ENCODE measurements at places on chromosomes 2 and 18. TPM values are rescaled to one million over a fixed set of nuclear protein-coding genes. Genes with fewer than 3 reads are reported as not detected.

The FOXI3 gene
- not detected for total RNA-seq

The REG1B gene
- total RNA-seq, result not detected

The CAPN14 gene
- total RNA-seq, result 0.35 TPM

The ZNF2 gene
- total RNA-seq, result 4.3 TPM

The PLB1 gene
- 3.0 TPM for total RNA-seq

The AKAIN1 gene
- total RNA-seq, result not detected

The NXPH2 gene
- not detected for total RNA-seq

The GPR39 gene
- total RNA-seq, result not detected

The TNFAIP6 gene
- 2.9 TPM for total RNA-seq

The LDLRAD4 gene
- total RNA-seq, result 29.6 TPM

GRCh38 chr2:240528406-240529040 is 29.3 kb downstream of the ANKMY1 start:
- no peak for DNase-seq

DNA sequence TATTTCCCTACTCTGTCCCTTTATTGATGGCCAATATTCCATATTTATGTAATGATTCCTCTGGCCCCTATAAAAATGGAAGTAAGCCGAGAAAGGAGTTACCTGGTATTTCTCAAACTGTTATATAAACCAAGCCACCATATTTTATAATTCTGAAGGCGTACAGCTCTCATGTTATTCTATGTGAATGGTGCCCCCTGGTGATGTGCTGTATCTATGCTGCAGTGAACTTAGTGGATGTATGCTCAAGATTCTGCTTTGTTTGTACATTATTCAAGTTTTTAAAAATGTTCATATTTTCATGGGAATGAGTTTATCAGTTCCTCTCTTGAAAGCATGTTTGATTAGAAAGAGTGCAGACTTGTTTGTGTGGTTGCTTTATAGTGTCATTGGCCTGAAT is 194.5 kb upstream of the LRRTM1 start:
- DNase-seq, result no peak

- DNase-seq, result peak; percentile 63
Observed at GRCh38 chr2:127622561-127623387, 23.2 kb upstream of the GPR17 start.

- DNase-seq, result no peak
Observed at GRCh38 chr2:29990129-29990528, 68.7 kb upstream of the ALK start.

- no peak for DNase-seq
Observed at GRCh38 chr2:234993541-234993981, 41.7 kb downstream of the SH3BP4 start.

DNA sequence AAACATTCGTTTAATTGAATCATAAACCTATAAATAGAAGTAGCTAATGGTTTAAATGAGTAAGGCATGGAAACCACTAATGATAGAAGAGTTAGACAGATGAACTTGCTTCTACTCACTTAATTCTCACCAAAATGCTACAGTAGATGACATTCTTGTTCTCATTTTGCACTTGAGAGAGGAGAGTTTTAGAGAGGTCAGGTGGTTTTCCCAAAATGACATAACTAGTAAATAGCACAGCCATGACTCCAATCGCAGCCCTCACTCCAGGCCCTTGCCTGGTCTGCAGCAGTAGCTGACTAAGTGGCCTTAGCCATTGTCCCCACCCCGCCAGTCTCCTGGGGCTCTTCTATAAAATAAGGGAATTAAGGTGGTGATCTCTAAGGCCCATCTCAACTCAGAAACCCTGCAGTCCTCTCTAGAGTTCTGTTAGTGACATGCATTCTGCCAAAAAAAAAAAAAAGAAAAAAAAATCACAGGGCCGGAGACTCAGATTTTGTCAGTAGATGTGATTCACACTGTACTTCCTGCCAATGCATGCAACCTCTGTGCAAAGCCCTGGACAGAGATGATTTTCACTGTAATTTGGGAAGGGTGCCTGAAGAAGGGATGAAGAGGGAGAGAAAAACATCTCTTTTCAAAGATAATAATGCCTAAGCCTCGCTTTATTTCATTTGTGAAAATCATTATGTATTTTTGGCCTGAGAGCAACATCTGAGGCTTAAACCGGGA is 221.8 kb downstream of the ANAPC1 start:
- no peak for DNase-seq

DNA sequence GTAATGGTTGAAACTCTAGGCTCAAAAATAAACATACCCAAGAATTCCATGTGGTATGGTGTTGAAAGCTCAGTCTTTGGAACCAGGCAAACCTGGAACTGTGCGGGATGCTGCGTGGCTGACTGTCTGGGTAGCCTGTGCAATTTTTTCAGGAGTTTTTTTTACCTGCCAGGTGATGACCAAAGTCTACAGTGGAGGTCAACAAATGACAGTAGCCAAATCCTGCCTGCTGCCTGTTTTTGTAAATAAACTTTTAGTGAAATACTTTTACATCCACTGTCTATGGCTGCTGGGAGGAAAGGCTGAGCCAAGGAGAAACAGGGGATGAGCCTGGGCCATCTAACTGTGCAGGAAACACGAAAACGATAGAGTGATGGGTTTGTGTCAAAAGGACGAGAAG is 240.6 kb downstream of the PIEZO2 start:
- DNase-seq, result no peak

DNA sequence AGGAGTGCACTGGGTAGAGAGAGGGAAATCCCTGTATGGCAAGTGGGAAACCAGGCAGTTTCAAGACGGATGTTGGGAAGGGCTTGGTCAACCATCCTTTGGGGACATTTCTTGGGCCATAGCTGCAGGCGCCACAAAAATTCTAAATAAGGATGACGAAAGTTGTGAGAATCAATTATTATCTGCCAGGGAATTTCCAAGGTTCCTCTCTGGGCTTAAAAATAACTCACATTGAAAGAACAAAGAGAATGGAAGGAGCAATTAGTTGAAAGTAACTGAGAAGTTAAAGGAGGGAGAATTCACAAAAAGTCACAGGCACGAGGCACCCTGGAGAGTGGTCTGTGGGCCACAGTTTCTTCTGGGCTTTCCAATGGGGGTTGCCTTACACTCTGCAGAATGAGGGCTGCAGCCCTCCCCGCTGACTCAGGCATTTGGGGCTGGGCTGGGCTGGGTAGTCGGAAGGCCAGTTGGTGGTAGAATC is 195.7 kb downstream of the SMAD7 start:
- DNase-seq, result no peak

DNA sequence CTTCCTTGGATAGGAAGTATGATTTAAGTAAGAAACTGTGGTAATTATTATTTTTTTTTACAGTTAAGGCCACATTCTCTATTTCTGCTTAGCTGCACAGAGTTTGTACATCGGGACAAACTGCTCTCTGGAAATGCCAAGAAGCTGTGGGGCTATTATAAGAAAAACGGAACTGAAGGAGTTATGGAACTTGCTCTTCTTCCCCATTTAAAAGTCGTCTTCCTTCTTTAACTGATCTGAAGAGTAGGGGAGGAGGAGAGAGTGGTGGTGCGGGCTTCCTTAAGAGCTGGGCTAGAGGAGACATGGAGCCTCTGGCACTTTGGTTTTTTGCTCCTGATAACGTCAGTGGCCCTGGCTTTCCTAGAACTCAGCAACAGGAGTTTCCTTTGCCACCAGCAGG is 54.4 kb downstream of the RAB31 start:
- DNase-seq, result no peak

DNA sequence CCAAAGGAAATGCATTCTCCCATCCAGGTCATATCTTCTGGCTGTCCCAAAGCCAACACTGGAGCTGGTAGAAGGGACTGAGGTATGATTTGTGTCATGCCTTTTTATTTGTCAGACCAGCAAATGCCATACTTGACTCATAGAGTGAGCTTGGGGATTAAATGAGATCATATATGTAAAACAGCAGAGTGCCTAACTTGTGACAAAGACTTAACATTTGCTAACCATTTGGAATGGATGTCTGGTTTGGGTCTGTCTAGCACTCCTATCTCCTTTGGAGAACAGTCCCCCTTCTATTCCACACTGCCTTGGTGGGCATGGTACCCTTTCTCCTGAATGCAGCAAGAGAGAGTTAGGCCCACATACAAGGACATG is 128.5 kb upstream of the LGALSL start:
- no peak for DNase-seq

- DNase-seq, result no peak
Observed at GRCh38 chr2:44120428-44120827, 48.2 kb upstream of the PPM1B start.

DNA sequence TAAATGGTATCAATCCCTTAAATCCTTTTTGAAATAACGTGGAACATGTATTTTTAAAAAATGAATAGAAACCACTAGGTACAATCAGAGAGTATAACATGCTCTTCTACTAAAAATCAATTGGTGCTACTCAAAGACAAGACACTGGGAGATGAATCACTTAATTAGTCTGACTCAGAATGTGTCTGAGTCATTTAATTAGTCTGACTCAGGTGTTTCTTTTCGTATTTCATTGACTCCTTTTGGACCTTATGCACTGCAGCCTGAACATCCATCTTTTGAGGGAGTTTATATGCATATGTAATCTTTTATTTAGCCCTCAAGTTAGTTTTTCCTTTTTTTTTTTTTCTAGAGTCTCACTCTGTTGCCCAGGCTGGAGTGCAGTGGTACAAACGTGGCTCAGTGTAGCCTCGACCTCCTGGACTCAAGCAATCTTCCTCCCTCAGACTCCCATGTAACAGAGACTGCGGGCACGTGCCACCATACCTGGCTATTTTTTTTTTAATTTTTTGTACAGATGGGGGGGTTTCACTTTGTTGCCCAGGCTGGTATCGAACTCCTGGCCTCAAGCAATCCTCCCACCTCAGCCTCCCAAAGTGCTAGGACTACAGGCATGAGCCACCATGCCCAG is 26.5 kb downstream of the PPP4R3B start:
- no peak for DNase-seq

- no peak for DNase-seq
Observed at GRCh38 chr2:46811379-46812310, 104.0 kb downstream of the MCFD2 start.

GRCh38 chr2:34069604-34070003 is 470.5 kb upstream of the FAM98A start:
- DNase-seq, result no peak

DNA sequence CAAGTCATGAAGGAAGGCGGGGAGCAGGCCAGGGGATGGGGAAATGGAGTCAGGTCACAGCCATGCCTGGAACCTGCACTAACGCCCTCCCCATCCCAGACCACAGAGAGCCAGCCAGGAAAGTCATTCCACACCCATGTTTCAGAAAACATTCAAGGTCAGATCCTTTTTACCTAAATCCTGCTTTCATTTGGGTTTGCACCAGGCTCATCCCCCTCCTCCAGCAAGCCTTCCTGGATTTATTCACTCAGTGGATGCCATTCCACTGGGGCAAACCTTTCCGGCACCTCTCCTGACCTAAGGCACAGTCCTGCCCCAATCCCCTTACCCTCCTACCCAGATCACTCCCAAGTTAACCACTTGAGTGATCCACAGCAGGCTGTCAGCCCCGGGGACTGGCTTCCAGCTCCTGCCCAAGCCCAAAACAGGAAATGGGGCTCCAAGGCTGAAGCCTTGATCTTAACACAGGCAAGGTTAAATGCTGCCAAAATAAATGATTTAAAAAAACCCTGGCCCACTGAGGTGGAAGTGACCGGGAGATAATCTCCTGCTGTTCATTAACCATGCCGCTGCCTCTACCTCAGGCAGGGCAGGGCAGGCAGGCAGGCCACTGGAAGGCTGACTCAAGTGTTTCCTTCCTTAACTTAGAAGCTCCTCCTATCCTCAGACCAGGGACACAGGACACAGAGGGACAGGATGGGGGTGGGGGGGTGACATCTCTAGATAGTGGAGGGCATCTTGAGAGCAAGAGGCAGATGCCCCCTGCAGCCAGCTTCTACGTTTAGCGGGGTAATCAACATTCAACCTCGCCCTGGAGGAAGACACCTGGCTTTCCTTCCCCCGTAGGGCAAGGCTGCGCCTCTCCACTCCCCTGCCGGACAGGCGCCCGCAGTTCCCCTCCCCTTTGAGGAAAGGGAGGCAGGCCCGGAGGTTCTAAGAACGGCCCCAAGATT is 1.4 kb downstream of the RAB11FIP5 start:
- DNase-seq, result no peak

DNA sequence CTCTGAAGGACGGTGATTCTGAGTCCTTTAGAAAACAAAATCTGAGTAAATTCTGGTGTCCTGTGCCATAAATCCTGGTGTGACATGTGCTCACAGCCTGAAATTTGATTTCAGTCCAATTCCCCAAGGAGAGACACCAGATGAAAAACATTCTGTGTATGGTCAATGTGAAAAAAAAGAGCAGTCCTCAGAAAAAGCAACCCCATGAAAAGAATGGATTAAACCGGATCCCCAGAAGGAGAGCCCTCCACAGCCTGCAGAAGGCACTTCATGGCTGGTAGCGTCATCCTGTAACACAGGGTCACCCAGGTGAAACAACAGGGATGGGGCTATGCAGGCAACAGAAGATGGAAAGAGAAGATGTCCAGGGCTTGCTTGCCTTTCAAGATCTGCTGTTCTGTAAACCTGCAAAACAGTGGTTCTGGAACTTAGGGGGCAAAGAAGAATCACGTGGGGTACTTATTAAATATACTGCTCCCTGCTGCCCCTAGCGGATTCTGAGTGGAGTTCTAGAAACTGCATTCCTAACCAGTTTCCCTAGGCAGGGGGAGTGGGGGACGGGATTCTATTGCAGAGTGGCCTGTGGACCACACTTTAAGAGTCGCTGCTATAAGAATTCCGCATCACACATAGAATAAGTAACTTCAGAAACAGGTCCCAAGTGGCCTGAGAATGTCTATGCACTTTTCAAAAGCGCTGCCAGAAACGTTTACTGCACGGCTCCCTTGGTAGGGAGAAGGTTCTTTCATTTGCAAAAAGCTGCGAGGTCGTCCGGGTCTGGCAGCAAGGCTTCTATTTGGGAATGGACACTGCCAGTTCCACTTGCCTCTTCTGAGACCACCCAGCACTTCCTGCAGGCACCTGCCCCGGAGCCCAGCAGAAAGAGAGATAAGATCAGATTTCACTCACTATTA is 118.9 kb upstream of the ARL5A start:
- DNase-seq, result no peak

DNA sequence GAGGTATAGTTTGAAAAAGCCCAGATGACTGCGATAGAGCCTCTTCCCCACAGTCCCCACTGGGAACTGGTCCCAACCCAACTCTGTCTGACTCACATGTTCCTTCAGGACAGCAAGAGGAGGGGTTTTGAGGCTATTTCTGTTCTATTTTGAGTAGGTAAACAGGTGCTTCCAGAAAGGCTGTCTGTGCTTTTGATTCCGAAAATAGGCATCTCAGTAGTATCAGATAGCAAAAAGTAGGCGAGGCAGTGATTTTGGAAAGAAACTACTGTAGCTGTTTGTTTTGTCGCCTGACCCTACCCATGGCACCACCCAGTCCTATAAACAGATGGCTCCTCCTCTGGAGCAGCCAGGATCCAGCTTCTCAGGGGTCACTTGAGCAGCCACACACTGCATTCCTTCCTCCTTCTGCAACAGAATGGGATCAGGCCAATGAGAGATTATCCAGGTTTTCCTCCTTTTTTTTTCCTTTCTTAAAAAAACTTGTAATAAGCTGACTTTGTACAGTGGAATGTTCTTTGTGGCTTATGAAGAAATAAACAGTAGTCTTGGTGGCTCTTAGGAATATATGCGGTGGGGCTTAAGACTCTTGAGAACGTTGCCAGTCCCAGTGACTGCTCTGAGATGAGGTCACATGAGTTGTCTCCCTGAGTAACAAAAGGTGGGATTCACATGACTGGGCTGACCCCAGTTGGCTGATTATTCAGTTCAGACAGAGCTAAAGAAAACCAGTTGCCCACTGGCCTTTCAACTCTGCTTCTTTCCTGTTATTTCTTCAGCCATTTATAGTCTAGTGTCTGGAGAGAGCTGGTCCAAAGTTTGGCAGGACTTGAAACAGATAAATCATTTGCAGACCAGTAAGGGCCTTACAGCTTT is 98.6 kb downstream of the KCNS3 start:
- DNase-seq, result no peak

GRCh38 chr2:128791985-128792320 is 473.3 kb upstream of the HS6ST1 start:
- no peak for DNase-seq
